ENCODE measurements at places on chromosomes 12 and 14. TPM values are rescaled to one million over a fixed set of nuclear protein-coding genes. Genes with fewer than 3 reads are reported as not detected.

Gene CLEC2A
- not detected for polyA plus RNA-seq

Gene ERBB3
- polyA plus RNA-seq, result 111 TPM

GRCh38 chr14:54829486-54830224 lies 73.0 kb downstream of the GCH1 start:
- no peak for DNase-seq

Gene KRT79
- not detected for polyA plus RNA-seq

DNA sequence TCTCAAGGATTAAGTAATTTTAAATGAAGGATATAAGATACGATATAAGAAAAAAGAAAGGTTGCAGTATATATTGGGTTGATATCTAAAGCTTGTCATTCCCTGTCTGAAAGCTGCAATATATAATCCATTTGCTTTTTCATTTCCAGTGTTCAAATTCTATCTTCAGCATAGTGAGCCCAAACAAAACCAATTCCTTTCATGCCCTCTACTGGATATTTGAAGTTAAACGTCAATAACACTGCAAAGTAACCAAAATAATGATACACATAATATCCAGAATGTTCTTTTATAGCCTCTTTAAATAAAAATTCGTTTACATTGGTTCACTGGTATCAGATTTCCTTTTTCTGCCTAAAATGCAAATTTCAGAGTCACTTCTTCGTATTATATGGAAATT lies 64.5 kb upstream of the DAAM1 start:
- DNase-seq, result no peak

Gene AICDA
- 0.45 TPM for polyA plus RNA-seq

Measured in left kidney (tissue), 8 donors.